Activated CD8-positive, alpha-beta T cell treated with anti-CD3 and anti-CD28 coated beads for 36 hours (primary cell): ENCODE measurements at places on chromosomes 1 and 21. TPM values are rescaled to one million over a fixed set of nuclear protein-coding genes. Genes with fewer than 3 reads are reported as not detected.

DNA sequence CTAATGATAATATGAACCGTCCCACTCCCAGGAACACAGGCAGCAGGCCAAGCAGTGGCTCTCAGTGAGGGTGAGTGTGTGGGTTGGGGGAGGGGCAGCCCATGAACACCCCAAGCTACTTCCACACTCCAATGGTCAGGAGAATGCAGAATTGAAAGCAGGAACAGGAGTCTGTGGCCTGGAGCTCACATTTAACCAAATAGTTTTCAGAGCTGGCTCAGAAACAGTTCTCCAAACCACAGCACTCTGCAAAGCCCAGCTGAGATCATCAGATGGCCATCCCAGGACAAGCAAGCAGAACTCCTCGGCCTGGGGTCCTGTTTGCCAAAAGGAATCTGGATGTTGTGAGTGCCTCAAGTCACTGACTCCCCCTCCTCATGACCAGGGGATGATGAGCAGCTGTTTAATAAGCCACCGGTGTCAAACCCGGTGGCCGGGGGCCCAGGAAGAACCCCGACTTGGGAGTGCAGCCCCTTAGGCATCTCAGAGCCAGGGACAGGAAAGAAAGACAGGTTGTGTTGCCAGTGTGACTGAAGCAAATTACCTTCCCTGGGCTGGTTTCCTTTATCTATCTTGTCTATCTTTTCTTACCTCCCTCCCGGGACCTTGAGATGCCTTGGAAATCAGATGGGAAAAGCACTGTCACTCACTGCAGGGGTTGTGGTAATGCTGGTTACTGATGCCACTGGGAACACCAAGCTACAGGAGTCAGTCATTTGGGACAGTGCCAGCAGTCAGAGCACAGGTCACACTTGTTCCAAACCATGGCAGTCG is 20.4 kb downstream of the DEGS1 start:
- no peak overlapping the region for H3K27ac ChIP-seq
- no peak overlapping the region for H3K4me3 ChIP-seq
- H3K27me3 ChIP-seq = no peaks in the 10 kb centered on the region
- DNase-seq = no peak

GRCh38 chr1:178529364-178530036 is 16.6 kb downstream of the TEX35 start:
- no peaks in the 10 kb centered on the region for H3K27me3 ChIP-seq
- no peak overlapping the region for H3K4me3 ChIP-seq
- no peak overlapping the region for H3K27ac ChIP-seq
- DNase-seq = no peak
- H3K4me1 ChIP-seq = no peaks in the 10 kb centered on the region

The KCNQ4 gene
- total RNA-seq = 0.38 TPM

DNA sequence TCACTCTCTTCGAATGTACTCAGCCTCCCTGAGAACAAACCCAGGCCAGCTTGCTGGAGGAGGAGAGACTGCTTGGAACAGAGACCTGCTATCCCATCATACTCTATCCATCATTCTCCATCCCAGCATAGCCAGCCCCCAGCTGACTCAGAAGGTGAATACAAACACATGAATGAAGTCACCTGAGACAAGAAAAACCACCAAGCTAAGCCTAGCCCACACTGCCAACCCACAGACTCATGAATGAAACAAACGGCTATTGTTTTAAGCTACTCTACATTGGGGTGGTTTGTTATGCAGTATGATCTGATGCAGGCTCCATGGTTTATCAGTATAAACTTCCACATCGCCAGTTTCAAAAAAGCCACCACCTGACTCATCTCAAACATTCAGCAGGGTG is 395.6 kb downstream of the SETD4 start:
- no peaks in the 10 kb centered on the region for H3K36me3 ChIP-seq
- no peaks in the 10 kb centered on the region for H3K4me1 ChIP-seq
- H3K27me3 ChIP-seq = peaks cover 2% of the 10 kb centered on the region
- DNase-seq = peak; percentile 11

The HEYL gene
- not detected for total RNA-seq

DNA sequence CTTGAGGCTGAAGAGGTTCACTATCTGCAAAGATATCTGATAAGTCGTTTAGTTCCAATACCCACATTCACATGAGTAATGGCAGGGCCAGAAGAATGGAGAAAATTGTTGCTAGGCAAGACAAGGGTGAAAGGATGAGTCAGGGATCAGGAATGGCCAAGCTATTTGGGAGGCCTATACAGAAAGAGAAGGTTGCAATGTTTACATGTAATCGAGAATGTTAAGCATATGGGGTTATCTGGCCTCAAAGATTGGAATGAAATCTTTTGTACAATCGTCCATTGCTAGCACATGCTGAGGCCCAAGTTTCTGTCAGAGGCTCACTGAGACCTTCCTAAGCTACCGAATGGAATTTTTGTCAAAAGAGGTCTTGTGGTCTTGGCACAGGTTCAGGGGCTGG is 299.9 kb upstream of the PLD5 start:
- H3K27me3 ChIP-seq = peaks cover 3% of the 10 kb centered on the region
- no peak overlapping the region for H3K4me3 ChIP-seq
- H3K27ac ChIP-seq = no peak overlapping the region
- no peaks in the 10 kb centered on the region for H3K36me3 ChIP-seq
- DNase-seq = no peak

GRCh38 chr1:186671136-186671825 is 8.9 kb downstream of the PTGS2 start:
- no peak for DNase-seq
- peaks cover 17% of the 10 kb centered on the region for H3K27me3 ChIP-seq
- no peaks in the 10 kb centered on the region for H3K4me1 ChIP-seq
- no peak overlapping the region for H3K4me3 ChIP-seq

GRCh38 chr21:37166733-37167132 is 93.7 kb downstream of the TTC3 start:
- no peaks in the 10 kb centered on the region for H3K27me3 ChIP-seq
- DNase-seq = no peak
- peaks cover 32% of the 10 kb centered on the region for H3K36me3 ChIP-seq
- peaks cover 5% of the 10 kb centered on the region for H3K4me1 ChIP-seq
- no peak overlapping the region for H3K4me3 ChIP-seq
- H3K27ac ChIP-seq = peak overlapping the region; percentile 26

GRCh38 chr1:156601892-156602291 is 613 bp upstream of the GPATCH4 start:
- no peaks in the 10 kb centered on the region for H3K27me3 ChIP-seq
- H3K4me1 ChIP-seq = peaks cover 32% of the 10 kb centered on the region
- peak; percentile 26 for DNase-seq
- peak overlapping the region; percentile 97 for H3K27ac ChIP-seq
- peaks cover 35% of the 10 kb centered on the region for H3K36me3 ChIP-seq
- peak overlapping the region; percentile 93 for H3K4me3 ChIP-seq

GRCh38 chr1:244954359-244954758 is 90.0 kb upstream of the HNRNPU start:
- H3K4me3 ChIP-seq = no peak overlapping the region
- H3K27ac ChIP-seq = no peak overlapping the region
- H3K27me3 ChIP-seq = peaks cover 2% of the 10 kb centered on the region
- DNase-seq = no peak
- H3K36me3 ChIP-seq = no peaks in the 10 kb centered on the region
- H3K4me1 ChIP-seq = no peaks in the 10 kb centered on the region

- DNase-seq = no peak
- H3K27ac ChIP-seq = no peak overlapping the region
- H3K36me3 ChIP-seq = no peaks in the 10 kb centered on the region
- H3K27me3 ChIP-seq = no peaks in the 10 kb centered on the region
- no peak overlapping the region for H3K4me3 ChIP-seq
These were observed 79.6 kb downstream of the KAZN start for GRCh38 chr1:14678011-14678638.

DNA sequence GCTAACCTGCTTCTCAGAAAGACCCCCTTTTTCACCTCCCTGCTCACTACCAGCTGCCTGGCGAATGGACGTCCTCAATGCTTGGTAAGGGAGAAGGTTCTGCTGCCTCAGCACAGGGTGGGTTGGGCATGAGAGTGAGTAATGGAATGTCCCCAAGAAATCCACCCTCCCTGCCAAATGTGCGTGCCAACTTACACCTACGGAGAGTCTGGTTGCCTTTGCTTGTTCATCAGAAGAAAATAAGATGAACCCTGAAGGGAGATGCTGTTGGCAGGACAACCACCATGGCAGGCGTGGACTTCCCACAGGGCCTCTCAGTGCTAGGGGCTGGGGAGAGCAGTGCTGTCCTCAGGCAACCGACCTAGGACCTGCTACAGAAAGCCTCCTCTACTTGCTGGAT is 106.0 kb downstream of the XCL2 start:
- H3K36me3 ChIP-seq = no peaks in the 10 kb centered on the region
- no peak for DNase-seq
- no peaks in the 10 kb centered on the region for H3K27me3 ChIP-seq
- H3K4me3 ChIP-seq = no peak overlapping the region
- H3K4me1 ChIP-seq = peaks cover 40% of the 10 kb centered on the region
- H3K27ac ChIP-seq = no peak overlapping the region

- no peak overlapping the region for H3K27ac ChIP-seq
- no peak overlapping the region for H3K4me3 ChIP-seq
- DNase-seq = no peak
- H3K36me3 ChIP-seq = no peaks in the 10 kb centered on the region
These were observed 12.8 kb downstream of the CASQ2 start for GRCh38 chr1:115755456-115756370.

The NOS1AP gene
- total RNA-seq = 0.18 TPM

DNA sequence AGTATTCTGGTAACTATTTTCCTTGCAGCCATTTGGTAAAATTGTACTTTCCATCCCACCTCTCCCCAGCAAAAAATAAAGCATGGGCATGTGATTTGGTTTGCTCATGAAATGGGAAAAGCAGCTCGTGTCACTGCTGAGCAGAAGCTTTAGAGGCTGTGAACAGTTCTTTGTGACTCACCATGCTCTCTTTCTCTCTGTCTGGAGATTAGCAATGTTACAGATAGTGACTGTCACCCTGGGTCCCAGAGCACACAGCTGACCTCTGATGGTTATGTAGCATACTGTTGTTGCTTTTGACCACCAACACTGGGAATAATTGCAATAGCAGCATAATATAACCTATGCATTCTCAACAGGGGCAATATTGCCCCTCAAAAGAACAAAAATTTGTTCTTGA is 70.6 kb downstream of the RGS2 start:
- no peak for DNase-seq
- no peak overlapping the region for H3K27ac ChIP-seq
- H3K4me1 ChIP-seq = no peaks in the 10 kb centered on the region
- no peak overlapping the region for H3K4me3 ChIP-seq
- H3K27me3 ChIP-seq = peaks cover 2% of the 10 kb centered on the region
- no peaks in the 10 kb centered on the region for H3K36me3 ChIP-seq

The PRELP gene
- total RNA-seq = not detected

The BRDT gene
- not detected for total RNA-seq

The ZNF593OS gene
- not detected for total RNA-seq

DNA sequence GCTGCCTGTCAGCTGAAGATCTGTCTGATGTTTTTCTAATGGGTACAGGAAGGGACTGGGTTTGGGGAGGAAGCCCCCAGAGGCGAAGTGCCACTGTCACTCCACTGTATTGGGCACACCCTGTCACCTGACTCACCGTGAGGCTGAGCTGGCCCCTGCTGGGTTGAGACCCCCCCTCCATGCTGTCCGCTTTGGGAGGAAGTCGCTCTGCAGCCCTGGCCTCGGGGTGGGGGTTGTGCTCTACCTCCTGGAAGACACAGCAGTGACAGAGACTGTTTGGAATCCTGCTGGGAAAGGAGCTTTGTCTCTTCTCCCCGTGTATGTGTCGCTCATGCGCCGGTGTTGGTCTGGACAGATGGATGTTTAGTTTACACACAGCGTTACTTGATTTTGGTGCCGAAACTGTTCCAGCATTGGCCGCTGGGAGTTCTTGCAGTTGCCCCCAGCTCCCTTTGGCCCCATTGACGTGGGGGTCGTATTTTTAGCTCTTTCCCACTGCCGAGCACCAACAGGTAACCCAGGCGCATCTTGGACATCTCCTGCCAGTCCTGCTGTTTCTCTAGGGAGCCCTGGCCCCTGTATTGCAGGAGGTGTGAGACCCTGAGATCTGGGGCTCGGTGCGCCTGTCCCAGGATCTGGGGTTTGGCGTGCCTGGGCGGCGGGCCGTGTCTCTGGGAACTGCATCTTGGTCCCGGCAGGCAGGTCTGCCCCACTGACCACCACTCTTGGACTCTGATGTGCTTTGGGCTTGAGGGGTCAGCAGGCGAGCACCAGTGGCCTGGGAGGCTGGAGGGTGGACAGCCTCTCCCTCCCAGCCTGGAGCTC is 30.3 kb downstream of the SLX9 start:
- peaks cover 11% of the 10 kb centered on the region for H3K36me3 ChIP-seq
- peaks cover 27% of the 10 kb centered on the region for H3K4me1 ChIP-seq
- H3K27ac ChIP-seq = no peak overlapping the region
- DNase-seq = no peak

- no peak for DNase-seq
- no peak overlapping the region for H3K27ac ChIP-seq
- no peak overlapping the region for H3K4me3 ChIP-seq
- peaks cover 2% of the 10 kb centered on the region for H3K27me3 ChIP-seq
These were observed 40.0 kb downstream of the CLDN17 start for GRCh38 chr21:30126576-30126975.

The DMBX1 gene
- total RNA-seq = 0.09 TPM

The HMGB4 gene
- total RNA-seq = not detected

The TSPAN1 gene
- total RNA-seq = not detected

- no peak overlapping the region for H3K27ac ChIP-seq
- H3K4me3 ChIP-seq = no peak overlapping the region
- peaks cover 23% of the 10 kb centered on the region for H3K27me3 ChIP-seq
These were observed 380.4 kb downstream of the NPHP4 start for GRCh38 chr1:5611851-5612250.
